ENCODE measurements at places on chromosomes 3 and 15. TPM values are rescaled to one million over a fixed set of nuclear protein-coding genes. Genes with fewer than 3 reads are reported as not detected.

Gene ACP3
- 0.36 TPM for total RNA-seq

Gene HRG
- total RNA-seq: not detected

Gene IMPG2
- total RNA-seq: 0.32 TPM

- DNase-seq: no peak
Measured at GRCh38 chr15:87971076-87971475, 285.5 kb downstream of the NTRK3 start.

GRCh38 chr15:88467935-88468528 lies 524 bp downstream of the MRPS11 start:
- DNase-seq: peak; percentile 67

DNA sequence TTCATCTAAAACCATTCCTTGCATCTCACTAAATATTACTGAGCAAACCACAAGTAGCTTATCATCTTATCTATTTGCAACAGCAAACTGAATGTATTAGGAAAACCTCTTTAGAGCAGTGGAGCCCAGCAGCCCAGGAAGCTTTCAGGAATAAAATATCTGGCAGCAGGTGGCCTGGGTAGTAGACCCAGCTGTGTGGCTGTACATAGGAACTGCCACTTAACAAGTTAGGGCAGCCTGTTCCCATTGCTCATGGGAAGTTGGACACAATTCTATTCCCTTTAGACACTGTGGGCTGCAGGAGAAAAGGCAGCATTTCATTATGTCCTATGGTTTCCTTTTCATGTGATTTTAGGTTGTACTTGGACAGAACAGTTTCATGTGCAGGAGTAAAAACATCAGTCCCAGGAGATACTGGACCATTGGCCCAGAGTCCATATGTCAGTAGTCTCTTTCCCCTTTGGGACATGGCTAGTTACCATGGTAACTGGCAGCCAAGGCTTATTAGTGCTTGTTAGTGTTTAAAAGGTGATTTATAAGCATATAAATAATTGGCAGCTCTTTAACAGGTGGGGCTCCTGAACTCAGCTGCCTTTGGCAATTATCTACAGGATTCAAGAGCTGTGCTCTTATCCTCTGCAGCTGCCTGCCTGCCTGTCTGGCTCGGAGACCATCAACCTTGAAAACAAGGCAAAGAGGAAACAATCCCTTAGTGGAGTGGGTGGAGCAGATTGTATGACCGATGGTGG lies 28.9 kb upstream of the LSAMP start:
- DNase-seq: no peak

DNA sequence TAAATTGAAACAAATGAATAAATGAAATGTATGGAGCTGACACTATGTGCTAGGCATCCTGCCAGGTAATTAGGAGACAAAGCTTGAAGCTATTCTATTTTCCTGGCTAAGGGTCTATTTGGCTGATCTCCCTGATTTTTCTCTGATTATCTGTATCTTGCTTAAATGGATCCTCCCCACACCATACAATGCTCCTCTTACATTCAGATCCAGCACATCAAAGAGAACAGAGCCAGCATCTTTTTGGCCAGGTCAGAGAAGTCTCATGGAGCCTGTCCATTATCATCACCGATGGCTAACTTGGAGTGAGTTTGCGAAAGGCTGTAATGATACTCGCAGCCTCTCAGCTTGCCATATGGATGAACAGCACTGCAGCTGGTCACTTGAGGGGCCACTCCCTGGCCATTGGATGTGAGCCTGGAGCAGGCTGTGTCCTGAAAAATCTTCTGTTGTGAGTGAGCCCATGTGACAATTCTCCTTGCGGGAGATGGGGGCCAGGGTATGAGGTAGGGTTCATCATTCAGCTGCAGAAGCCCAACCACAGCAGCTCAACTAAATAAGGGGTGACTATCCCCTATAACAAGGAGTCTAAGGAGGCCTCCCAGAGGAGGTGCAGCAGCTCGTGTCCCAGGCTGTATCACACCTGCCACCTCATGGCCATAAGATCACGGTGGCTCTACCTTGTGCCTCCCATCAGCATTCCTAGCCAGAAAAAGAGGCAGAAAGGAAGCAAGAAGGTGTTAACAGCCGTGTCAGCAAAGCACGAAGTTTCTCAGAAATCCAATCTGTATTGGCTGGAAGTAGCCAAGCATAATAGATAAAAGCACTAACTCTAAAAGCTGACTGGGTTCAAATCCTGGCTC lies 69.3 kb upstream of the ST8SIA2 start:
- DNase-seq: no peak

- DNase-seq: no peak
Measured at GRCh38 chr3:47758261-47759025, 23.2 kb downstream of the SMARCC1 start.

Data from Karpas-422 (cell line).